Fibroblast of lung (primary cell): ENCODE measurements at places on chromosomes 2 and 18. TPM values are rescaled to one million over a fixed set of nuclear protein-coding genes. Genes with fewer than 3 reads are reported as not detected.

CACNB4 gene
- polyA plus RNA-seq = 0.85 and 2.5 TPM in 2 replicates

MTLN gene
- 12.3 and 14.4 TPM in 2 replicates for polyA plus RNA-seq

ALPG gene
- not detected in 2 replicates for polyA plus RNA-seq

HOXD9 gene
- polyA plus RNA-seq = not detected in 2 replicates

RUFY4 gene
- polyA plus RNA-seq = not detected in 2 replicates

IDH1 gene
- 199 and 200 TPM in 2 replicates for polyA plus RNA-seq

DSEL gene
- 43.9 and 60.3 TPM in 2 replicates for polyA plus RNA-seq

SPP2 gene
- not detected in 2 replicates for polyA plus RNA-seq

DNA sequence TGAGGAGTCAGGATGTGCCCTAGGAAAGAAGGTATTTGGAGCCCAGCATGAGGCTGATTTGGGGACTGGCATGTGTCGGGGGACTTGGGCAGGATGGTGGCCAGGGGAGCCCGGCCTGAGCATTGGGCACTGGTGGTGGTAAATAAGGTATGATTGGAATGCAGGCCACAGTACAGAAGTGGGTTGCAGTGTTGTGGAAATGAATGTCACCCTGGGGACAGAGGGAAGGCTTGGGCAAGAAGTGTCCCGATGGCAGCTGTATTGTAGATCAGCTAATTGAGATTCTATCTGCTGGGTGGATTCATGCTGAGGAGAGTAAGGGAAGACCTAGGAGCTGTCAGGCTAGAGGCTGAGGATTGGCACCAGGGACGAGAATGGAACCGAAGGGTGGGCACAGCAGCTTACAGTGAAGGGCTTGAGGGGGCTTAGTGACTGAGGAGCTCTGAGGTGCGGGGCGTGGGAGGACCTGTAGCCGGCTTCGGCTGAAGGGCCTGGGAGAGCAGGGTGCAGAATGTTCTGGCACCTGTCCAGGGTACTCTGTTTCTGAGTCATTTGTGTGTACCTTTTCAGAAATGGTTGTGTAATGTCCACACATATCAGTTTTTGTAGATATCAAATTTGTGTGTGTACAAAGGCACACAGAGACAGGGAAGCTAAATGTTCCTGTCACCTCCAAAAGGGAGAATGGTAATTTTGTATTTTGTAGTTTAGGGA, 170.2 kb downstream of the PRKCE start:
- peaks cover 8% of the 10 kb centered on the region for H3K4me1 ChIP-seq
- H3K4me3 ChIP-seq = no peak overlapping the region
- no peak overlapping the region for H3K27ac ChIP-seq

GRCh38 chr18:12774982-12775381, 72.1 kb downstream of the PSMG2 start:
- no peaks in the 10 kb centered on the region for H3K36me3 ChIP-seq
- no peak overlapping the region for H3K4me3 ChIP-seq
- no peak for DNase-seq
- no peaks in the 10 kb centered on the region for H3K27me3 ChIP-seq
- no peaks in the 10 kb centered on the region for H3K4me1 ChIP-seq

DNA sequence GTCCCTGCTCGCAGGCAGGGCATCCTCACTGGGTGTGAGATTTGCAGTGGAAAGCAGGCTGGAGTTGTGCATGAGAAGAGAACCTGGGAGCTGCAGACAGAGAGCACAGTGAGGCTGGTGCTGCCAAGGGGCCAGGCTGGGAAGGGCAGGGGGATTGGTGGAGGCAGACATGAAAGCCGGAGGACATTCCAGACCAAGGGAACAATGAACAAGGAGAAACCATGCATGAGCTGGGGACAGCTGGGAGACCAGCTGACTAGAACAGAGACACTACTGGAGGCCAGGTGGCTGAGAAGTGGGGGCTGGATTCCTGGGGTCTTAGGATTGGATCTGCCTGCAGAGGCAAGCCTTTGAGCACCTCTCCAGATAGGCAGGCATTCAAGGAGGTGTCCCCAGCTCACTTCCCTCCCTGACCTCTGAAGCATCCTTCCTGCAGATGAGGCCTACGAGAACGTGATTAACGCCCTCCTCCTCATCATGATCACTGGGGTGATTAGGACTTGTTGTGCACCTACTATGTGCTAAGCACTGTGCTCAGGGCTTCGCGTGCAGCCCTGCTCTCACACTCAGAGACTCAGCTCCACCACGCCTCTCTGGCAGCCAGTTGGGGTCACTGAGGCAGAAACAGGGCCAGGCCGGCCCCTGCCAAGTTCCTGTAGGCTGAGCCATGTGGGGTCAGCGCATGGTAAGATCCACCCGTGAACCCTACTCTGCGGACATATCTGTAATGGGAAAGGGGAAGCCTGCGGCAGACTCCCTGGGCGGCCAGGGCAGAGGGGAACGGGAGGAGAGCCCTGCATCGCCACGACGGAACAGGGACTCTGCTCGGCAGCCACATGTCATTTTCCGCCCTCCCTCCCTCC, 74.8 kb upstream of the SLC66A3 start:
- no peaks in the 10 kb centered on the region for H3K36me3 ChIP-seq
- no peaks in the 10 kb centered on the region for H3K4me1 ChIP-seq
- H3K27me3 ChIP-seq = no peaks in the 10 kb centered on the region
- no peak for DNase-seq

GRCh38 chr2:150267651-150268415, 219.6 kb downstream of the RND3 start:
- peaks cover 2% of the 10 kb centered on the region for H3K4me1 ChIP-seq
- no peak for DNase-seq
- H3K4me3 ChIP-seq = no peak overlapping the region
- H3K27me3 ChIP-seq = no peaks in the 10 kb centered on the region
- H3K27ac ChIP-seq = no peak overlapping the region

GRCh38 chr2:238791354-238791753, 56.5 kb upstream of the TWIST2 start:
- H3K4me3 ChIP-seq = no peak overlapping the region
- peaks cover 6% of the 10 kb centered on the region for H3K4me1 ChIP-seq
- H3K27me3 ChIP-seq = peaks cover under 1% of the 10 kb centered on the region
- no peak overlapping the region for H3K27ac ChIP-seq
- no peak for DNase-seq

DNA sequence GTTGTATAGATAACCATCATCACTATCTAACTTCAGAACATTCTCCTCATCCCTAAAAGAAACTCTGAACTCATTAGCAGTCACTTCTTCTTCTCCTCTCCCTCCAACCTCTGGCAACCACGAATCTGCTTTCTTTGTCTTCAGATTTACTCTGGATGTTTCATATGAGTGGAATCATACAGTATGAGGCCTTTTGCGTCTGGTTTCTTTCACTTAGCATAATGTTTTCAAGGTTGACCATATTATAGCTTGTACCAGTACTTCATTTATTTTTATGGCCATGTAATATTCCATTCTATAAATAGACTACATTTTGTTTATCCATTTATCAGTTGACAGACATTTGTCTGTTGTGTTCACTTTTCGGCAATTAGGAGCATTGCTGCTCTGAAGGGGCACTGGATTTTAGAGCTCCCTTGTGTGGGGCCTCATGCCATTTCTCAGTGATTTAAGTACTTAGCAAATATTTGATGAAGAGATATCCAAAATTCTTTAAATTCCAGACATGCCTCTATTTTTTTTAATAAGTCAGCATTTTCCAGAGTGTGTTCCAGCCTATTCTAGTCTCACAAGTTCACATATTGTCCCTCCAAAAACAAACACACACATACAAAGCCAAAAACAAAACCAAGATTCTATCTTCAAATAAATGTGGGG, 22.5 kb upstream of the MAP3K20 start:
- no peak for DNase-seq
- no peak overlapping the region for H3K27ac ChIP-seq
- H3K36me3 ChIP-seq = no peaks in the 10 kb centered on the region
- no peaks in the 10 kb centered on the region for H3K27me3 ChIP-seq

DNA sequence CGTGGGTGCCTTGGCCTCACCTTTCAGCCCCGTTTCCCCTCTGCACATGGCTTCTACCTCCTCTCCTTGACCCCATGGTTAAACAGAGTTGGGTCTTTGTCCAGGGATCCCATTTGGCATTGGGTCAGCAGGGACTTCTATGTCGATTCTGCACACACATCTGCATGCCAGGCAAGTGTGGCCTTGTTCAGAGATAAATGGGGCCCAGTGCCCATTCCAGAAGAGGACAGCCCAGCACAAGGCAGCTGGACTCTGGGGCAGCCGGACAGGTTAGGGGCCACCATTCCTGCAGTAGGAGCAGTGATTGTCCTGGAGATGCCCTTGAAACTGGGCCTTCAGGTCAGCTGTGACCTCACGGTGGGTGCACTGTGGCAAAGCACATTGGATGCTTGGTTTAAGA, 13.1 kb downstream of the CABLES1 start:
- H3K4me1 ChIP-seq = peaks cover 3% of the 10 kb centered on the region
- no peak overlapping the region for H3K27ac ChIP-seq
- H3K36me3 ChIP-seq = no peaks in the 10 kb centered on the region
- H3K27me3 ChIP-seq = no peaks in the 10 kb centered on the region

DNA sequence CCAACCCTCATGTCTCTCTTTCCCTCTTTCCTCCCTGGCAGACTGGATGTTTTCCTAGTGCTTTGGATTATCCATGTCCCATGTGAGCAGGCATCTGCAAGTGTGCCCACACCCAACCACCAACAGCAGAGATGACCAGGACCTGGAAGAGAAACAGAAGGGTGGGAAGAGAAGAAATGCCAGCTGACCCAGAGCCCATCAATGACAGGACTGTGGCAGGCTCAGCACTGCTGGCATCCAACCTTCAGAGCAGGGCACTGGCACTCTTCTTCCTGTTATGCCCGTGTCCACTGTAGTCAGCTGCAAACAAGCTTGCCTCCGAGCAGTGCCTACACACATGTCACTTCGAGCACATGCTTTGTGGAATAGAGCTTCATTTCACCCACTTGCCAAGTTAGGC, 121.1 kb downstream of the TANC1 start:
- H3K27ac ChIP-seq = no peak overlapping the region
- no peaks in the 10 kb centered on the region for H3K27me3 ChIP-seq
- H3K4me1 ChIP-seq = peaks cover 44% of the 10 kb centered on the region
- DNase-seq = no peak

DNA sequence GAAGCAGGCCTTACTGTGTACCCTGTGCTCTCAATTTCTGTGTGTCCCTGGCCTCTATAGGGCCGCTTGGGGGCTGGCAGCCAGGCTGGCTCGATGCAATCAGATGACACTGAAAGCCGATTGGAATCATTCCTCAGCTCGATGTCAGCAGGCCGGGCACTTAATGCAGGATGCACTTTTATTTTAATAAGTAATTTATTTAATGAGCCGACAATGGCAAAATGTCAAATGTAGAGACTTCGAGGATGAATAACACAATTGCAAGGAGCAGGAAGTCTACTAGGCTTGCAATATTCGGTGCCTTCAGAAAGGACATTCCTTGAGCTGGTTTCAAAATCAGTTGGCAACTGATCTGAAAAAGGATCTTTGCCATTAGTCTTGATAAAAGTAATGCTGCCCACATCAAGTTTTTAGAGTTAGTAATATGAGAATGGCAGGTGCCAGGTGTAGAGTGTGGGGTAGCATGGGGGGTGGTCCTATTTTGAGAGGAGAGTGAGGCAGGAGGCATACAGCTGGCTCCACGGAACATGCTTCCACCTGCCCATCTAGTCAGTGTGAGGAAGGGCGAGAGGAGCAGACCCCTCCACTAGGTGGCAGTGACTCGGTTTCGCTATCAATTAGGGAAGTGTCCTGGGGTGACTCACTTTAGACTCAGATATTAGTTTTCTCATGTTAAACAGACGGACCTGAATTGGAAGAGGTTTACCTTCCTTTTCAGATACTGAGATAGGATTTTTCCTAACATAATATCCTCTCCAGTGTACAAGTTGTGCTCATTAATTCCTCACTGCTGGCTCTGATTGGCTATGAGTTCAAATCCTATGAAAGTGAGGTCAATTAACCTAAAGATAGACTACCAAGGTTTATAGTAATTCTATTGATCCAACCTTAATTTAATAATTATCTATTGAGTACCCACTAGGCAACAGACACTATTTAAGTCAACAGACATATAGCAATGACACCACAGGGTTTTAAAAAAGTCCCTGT, 80.9 kb downstream of the NABP1 start:
- DNase-seq = peak; percentile 57
- no peak overlapping the region for H3K27ac ChIP-seq
- no peaks in the 10 kb centered on the region for H3K4me1 ChIP-seq
- H3K27me3 ChIP-seq = no peaks in the 10 kb centered on the region
- H3K4me3 ChIP-seq = no peak overlapping the region

DNA sequence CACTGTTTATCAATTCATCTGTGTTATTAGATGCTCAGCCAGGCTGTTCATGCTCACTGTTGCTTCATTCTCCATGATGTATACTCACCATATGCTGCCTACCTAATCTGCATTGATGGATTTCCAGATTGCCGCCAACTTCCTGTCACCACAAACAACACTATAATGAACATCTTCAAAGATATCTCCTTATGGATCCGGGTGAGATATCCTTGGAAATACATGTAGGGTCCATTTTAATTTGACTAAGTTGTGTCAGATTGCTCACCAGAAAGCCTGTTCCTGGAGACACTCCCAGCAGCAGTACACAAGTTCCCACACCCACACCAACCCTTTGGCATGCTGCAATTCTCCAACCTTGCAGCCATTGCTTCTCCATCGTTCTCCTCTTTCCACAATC, 547.5 kb upstream of the TNP1 start:
- H3K27me3 ChIP-seq = no peaks in the 10 kb centered on the region
- no peaks in the 10 kb centered on the region for H3K36me3 ChIP-seq
- H3K4me1 ChIP-seq = peaks cover 6% of the 10 kb centered on the region
- no peak for DNase-seq

DNA sequence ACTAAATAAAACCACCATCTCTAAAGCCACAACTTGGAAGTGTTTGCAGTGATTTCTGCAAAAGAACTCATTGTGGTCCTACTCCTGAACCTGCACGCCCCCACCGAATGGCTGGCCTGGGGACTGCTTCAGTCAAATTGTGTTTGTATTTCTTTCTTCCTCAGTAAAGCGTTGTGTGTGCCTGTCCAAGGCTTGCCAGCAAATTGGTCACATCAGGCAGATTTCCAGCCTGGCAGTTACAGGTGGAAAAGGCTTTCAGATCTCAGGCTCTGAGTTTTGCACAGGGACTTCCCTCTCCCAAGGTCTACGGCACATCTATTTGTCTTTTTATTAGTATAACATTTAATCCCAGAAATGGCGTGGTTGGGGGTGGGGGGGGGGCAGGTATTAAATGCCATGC, 54.0 kb upstream of the NOSTRIN start:
- no peak overlapping the region for H3K4me3 ChIP-seq
- no peak for DNase-seq
- no peak overlapping the region for H3K27ac ChIP-seq
- H3K27me3 ChIP-seq = no peaks in the 10 kb centered on the region
- H3K4me1 ChIP-seq = no peaks in the 10 kb centered on the region
